ENCODE measurements at places on chromosomes 7 and 10.

- DNase-seq: peak; percentile 72
Measured at GRCh38 chr10:16597656-16598055, 76.0 kb upstream of the C1QL3 start.

DNA sequence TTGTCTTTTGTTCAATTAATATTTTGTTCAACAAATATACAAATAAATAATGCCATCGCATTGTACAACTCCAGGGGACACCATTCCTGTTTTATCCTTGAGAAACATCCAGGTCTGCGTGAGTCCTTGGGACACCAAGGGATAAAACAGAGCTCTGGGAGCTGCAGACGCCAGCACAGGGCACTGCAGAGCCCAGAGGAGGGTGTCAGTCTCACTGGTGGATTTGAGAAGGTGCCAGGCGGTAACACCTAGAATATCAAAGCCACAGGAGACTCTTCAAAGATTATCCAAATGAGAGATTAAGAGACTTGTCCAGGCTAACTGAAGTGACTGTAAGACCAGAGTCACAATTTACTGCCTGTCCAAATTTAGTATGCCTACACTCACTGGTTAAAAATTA, 55.3 kb downstream of the TEX36 start:
- peak; percentile 52 for DNase-seq

GRCh38 chr10:71630168-71630567, 89.4 kb downstream of the C10orf105 start:
- DNase-seq: no peak

DNA sequence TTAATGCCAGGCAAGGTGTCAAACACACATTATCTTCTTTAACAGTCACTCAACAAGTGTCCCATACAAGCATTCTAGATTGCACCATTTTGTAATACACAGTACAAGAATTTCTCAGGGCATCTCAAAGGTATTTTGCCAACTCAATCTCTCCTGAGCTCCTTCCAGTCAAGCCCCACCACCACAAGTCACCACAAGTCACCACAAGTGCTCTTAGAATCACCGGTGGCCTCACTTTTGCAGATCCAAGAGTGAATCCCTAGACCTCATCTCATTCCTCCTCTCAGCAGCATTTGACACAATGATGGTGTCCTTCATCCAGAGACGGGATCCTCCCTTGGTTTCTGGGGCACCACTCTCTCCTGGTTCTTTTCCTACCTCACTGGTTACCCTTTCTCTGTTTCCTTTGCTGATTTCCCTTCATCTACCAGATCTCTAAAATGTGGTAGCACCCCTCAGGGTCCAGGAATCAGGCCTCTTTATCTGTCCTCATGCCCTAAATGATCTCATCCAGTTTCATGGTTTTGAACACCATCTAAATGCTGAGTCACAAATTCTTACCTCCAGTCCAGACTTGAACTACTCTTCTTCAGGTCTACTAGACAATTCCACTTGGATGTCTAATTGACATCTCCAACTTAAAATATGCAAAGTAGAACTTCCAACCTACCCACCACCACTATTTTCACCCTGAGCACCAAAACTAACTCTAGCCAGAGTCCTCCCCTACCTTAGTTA, 26.9 kb downstream of the VPS41 start:
- no peak for DNase-seq

DNA sequence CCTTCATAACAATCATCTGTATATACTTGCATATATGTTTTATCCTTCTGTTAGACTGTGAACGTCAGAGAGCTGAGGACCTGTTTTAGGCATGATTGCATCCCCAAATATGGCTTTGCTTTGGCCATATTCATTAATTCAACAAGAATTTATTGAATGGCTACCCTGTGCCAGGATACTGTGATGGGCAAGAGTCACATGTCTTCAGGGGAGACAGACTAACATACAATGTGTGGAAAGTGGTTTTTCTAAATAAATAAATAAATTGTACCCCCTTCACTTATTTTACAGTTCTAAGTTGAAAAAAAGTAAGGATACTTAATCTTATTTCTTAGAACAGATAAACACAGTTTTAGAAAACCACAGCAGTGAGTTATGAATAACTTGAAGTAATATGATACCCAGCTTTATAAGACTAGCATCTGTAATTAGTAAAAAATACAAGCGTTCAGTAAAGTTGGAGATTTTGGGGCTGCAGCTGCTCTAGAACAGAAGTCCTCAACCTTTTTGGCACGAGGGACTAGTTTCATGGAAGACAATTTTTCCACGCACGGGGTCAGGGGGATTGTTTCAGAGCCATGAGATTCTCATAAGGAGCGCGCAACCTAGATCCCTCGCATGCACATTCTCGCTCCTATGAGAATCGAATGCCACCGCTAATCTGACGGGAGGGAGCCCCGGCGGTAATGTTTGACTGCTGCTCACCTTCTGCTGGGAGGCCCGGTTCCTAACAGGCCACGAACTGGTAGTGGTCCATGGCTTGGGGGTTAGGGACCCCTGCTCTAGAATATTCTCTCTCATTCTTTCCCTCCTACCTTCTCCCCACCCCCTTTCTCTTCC, 89.4 kb upstream of the MTPN start:
- no peak for DNase-seq

DNA sequence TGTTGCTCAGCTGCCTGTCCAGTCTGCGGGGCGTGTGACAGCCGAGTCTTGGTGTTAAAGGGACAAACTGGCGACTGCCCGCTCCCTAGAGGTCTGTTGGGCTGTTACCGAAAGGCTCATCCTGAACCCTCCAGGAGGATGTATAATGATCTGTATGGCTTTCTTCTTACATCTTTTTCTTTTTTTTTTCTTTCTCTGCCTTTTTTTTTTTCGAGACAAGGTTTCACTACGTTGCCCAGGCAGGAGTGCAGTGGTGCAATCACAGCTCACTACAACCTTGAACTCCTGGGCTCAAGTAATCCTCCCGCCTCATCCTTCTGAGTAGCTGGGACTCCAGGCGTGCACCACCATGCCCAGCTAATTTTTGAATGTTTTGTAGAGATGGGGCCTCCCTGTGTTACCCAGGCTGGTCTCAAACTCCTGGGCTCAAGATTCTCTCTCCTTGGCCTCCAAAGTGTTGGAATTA, 857 bp downstream of the INTS15 start:
- no peak for DNase-seq

- DNase-seq: no peak
Measured at GRCh38 chr7:142053988-142054387, 57.5 kb upstream of the MGAM2 start.

- no peak for DNase-seq
Measured at GRCh38 chr10:78327778-78328591, 294.3 kb downstream of the RPS24 start.

DNA sequence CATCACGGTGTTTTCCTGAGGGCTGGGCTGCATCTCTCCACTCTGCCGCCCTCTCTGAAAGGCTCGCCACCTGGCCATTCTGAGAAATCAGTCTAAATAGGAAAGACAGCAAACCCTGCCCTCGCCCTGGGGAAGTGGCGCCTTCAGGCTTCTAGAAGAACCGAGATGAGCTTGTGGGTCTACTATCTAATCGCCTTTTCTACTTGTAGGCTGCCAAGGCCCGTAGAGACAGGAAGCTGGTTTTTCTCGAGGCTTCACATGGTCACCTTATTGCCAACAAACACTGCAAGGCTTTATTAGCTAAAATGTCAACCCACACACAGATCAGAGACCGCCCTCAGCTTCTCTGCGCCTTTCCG, 21.4 kb downstream of the LAT2 start:
- no peak for DNase-seq

DNA sequence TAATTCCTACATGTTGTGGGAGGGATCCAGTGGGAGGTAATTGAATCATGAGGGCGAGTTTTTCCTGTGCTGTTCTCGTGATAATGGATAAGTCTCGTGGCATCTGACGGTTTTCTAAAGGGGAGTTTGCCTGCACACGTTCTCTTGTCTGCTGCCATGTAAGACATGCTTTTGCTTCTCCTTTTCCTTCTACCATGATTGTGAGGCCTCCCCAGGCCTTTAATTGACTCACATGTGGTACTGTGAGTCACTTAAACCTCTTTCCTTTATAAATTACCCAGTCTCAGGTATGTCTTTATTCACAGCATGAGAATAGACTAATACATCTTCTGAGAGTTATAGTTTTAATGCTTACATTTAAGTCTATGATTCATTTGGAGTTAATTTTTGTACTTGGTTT, 22.6 kb upstream of the CPN1 start:
- no peak for DNase-seq

- DNase-seq: no peak
Measured at GRCh38 chr10:69056129-69056528, 31.8 kb upstream of the SRGN start.

GRCh38 chr7:154255324-154255723, 203.1 kb downstream of the DPP6 start:
- DNase-seq: no peak

DNA sequence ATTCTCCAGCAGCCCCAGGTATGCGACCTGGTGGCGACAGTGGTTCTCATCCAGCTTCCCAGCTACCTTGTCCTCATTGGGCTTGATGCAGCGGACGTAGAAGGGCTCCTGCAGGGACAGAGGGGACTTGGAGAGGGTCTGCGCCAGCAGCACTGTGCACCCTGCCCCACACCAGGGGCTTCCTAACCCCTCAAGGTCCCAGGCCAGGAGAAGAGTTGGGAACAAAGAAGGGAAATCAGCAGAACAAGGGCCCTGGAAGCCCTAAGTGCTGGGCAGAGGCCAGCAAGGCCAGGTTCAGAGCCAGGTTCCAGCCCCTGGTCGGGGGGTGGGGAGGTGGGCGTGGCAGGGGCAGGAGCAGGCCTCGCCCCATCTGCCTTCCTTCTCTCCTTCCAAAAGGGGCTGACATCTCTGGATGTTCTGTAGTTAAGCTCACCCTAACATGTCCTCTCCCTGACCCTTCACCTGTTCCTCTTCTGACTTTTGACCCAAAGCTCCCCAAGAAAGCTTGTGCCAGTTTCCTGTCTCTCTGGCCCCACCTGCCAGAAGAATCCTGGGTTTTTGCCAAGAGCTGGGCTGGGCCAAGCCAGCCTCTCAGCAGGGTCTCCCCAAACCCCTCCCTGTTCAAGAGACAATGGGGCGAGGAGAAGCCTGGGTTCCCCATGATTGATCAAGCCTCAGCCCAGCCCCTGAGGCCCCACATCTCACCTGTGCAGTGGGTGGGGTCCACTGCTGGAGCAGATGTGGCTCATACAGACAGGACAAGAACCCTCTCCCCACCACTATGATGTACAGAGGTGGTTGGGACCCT, 11.9 kb downstream of the MYO1G start:
- DNase-seq: no peak

DNA sequence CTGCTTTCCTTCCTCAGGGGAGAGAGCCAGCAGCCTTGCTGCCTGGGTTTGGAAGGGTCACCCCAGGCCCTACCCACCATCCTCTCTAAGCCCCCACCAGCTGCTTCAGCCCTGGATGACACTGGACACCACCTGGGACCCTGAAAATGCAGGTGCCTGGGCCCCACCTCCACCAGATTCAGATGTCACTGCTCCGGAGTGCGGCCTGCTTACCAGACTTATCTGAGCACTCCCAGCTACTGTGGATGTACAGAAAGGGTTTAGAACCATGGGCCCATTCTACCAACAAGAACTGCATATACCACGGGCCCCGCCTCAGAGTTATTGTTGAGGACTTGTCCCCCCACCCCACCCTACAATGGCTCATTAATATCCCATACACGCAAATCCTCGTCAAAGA, 172.3 kb downstream of the PTPRN2 start:
- DNase-seq: no peak

DNA sequence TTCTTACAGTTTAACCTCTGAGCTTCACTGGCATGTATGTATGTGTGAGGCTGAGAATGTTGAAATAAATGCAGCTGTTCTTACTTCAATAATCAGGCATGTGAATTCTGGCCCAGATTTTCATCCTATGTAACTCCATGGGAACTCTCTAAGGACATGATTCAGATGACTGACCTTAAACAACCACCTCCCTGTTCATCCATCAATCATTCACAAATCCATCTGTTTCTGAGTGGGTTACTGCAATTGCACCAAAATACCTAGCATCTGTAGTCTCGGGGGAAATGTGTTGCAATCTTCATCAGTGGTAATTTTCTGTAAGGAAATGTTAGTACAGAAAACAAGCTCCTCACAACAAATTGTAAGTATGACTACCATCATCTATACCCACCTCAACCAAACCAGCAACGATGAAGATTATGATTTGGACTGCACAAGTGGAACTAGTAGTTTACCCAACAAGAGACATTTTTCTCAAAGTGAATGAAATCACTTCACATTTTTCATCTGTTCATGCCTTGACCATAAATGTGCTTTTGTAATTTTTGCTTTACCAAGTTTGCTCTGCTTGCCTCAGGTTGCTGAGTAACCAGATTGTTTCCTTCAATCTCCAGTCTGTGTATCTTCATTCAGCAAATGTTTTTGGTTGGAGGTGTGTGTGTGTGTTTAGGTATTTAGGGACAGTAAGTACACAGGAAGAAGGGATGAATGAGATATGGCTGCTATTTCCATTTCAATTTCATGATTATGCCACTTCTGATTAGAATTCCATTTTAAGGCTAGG, 65.7 kb upstream of the FZD8 start:
- no peak for DNase-seq

DNA sequence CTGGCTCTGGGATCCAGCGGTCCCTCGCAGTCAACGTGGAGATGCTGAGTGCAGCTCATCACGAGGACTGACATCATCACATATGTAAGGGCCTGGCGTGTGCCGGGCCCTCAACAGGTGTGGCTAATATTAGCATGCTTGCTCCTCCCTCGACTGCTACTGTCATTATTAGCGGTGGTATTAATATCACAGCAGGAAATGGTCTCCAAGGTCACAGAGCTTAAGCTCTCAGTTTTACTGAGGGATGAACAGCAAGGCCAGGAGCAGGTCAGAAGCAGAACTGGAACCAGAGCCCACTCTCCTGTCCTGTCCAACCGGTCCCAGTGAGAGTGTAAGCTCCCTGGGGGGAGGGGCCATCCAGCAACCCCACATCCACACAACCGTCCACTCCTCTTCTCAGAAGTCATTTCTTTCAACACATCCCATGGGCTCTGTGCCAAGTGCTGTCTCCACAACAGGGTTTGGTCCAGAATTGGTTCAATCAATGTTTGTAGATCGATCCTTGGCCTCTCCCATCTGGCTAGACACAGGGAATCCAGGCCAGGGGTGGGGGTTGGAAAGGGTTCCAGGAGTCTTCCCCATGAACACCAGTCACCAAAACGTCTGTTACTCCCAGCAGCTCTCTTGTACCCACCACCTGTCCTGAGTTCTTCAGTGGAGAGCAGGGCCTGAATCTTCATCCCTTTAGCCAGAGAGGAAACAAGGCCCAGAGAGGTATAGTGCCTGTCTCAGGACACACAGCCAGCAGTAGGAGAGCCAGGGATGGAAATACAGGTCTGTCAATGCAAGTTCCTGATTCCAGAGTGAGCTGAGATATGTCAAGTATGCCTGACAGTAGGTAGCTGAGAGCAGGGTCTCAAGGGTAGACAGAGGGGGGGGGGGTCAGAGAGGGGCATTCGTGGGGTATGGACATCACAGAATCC, 45.3 kb upstream of the ZMIZ1 start:
- no peak for DNase-seq

GRCh38 chr7:47228386-47229014, 353.4 kb downstream of the TNS3 start:
- DNase-seq: no peak

GRCh38 chr10:104328896-104329710, 9.2 kb downstream of the ITPRIP start:
- DNase-seq: peak; percentile 79

GRCh38 chr7:128792471-128793180, 858 bp downstream of the CCDC136 start:
- no peak for DNase-seq
